ENCODE measurements at places on chromosomes 2 and 18.
A peak's percentile ranks its signal among the peaks of the same experiment; 100 is the strongest.

DNA sequence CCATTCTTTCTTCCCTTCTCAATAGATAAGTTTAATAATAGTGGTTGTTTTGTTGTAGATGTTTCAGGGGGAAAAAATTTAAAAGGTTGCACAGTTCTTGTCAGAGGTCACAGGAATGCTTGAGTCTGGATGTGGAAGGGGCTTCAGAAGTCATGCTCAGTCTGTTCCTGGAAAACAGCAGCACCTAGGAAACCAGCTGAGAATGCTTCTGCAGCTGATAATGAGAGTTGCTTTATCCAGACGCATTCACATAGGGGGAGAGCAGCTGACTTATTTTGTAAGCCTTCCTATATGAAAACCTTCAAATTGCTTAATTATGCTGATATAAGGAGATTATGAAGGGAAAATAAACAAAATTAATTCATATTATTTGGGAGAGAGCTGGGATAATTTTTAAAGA lies 235.5 kb downstream of the GULP1 start:
- no peak for DNase-seq

DNA sequence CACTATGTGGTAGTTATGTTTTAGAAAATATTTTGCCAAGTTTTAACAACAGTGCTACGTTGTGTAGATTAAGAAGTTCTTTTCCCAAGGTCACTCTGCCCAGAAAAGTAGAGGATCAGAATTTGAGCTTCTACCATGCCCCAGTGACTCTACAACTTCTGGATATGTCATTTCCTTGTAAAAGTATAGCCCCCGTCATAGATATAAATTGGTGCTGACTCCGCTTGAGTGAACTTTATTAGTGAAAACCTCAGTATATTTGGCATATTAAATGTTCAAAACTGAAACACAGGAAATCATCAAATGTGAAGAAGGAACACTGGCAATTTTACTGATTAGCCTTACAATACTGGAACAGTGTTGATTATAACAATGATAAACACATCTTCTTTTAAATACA lies 256.7 kb upstream of the UBE2E3 start:
- no peak for DNase-seq

- DNase-seq: no peak
These were observed 220.2 kb downstream of the NDUFA10 start for GRCh38 chr2:239805043-239805329.

GRCh38 chr2:186485871-186486650 lies at the start of gene ZC3H15:
Gene ZC3H15 (plus strand): TSS chr2:186486260. CDS start chr2:186486383, 123 bp downstream.
- DNase-seq: peak; percentile 96

- DNase-seq: no peak
These were observed 175.4 kb downstream of the HDAC4 start for GRCh38 chr2:239225371-239225851.

DNA sequence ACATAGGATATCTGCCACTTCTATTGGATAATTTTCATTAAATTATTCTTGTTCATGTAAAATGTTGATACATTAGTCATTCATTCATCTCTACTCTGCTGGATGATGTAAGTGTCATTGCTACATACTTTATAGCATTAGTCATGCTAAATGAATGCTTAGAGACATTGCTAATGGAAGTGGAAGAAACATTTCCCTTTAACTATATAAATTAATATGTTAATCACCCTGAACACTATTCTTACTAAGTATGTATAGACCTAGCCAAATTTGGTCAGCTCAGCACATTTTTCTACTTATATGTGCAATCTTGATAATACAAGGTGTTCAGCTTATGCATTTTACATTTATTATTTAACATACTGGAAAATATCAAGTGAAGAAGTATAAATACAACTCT lies 160.2 kb downstream of the DPP4 start:
- DNase-seq: no peak

DNA sequence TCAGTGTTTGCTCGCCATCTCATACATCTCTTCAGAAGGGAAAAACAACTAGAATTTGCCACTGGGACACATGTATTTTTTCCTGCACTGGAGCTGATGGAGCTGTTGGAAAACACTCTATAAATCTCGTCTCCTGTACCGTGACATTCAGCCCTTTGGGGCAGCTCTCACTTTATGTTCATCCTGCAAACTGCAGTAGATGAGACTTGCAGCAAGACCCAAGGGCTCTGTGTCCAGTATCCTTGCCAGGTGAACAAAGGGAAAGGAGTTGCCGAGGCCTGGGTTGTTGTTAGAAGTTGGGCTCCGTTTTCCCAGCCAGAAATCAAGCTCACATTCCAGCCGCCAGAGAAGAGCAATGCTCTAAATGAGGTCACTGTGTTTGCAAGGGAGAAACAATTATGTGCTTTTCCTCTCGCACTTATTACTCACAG lies 285.1 kb downstream of the SLC4A3 start:
- no peak for DNase-seq

DNA sequence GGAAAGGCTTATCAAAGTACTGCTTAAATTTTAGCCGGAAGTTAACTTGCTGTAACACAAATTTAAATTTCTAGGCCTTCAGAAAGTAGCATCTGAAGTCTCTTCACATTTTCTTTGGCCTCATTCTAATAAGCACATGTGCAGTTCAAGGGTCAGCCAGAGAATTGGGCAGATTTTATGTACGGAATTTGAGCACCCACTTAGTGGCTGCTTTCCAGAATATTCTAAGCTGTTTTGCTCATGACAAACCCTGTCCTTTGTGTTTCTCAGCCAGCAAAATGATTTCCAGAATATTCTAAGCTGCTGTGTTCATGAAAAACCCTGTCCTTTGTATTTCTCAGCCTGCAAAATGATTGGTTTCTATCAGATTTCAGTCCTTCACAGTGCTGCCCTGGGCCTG lies 225.0 kb upstream of the DOK6 start:
- DNase-seq: no peak

DNA sequence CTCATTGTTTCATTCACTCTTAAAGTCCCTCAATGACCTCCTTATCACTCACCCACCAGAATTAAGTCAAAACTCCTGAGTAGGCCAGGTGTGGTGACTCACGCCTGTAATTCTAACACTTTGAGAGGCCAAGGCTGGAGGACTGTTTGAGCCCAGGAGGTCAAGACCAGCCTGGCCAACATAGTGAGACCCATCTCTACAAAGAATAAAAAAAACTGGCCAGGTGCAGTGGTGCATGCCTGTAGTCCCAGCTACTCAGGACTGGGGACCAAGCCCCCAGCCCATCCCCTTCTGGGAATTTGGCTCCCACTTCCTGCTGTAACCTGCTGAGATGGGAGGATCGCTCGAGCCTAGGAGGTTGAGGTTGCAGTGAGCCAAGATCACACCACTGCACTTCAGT lies 28.9 kb downstream of the TMEM247 start:
- no peak for DNase-seq

DNA sequence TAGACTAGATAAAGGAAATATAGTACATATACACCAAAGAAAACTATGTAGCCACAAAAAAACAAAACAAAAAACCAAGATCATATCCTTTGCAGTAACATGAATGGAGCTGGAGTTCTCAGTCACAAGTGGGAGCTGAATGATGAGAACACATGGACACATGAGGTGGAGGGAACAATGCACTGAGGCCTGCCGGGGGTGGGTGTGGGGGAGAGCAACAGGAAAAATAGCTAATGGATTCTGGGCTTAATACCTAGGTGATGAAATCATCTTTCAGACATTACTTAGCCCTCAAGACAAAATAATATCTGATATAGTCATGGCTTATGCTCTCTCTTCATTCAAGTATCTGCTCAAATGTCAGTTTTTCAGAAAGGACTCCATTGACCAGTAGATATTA lies 930.6 kb downstream of the LRP1B start:
- no peak for DNase-seq

DNA sequence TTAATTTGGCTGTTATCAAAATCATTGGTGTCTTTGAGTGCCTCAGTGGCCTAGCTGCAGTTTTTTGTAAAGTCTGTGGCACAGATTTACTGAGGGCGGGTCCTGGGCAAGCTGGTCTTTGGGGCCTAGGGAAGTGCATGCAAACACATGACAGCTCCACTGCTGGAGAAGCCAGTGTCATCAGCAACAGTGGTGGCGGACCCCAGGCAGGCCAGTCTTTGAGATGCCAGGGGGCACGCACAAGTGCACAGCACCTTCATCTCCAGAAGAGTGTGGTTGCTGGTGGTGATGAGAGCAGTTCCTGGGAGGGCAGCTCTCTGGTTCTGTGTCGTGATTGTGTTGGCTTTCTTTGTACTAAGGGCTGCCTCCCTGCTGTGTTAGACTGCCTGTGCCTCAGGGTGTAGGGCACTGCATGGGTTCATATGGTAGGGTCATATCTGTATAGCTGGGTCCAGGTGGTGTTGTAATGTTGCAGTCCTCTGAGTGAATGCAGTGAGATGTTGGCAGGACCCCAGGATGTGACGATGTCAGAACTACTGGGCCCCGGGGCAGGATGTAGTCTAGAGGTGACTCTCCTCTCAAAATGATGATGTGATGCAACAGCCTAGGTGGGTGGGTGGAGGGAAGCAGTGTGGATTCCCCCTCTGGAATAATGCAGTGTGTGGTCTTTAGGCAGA lies 646.7 kb upstream of the CDH2 start:
- no peak for DNase-seq

DNA sequence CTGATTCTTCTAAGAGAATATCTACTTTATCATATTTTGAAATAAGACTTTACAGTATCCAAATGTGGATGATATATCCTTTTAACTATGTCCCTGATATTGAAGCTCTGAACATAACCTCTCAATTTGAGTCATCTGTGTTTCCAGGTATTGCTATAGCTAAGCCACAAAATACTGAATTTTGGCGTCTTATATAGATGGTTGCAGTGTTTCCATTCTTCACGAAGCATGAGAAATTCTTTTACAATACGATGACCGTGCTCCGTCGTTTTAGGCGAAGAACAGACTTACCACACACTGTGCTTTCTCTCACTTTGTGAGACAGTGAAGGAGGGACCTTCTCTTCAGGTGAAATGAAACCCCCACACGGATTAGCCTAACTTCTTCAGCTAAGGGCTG lies 45.3 kb downstream of the LRRFIP1 start:
- no peak for DNase-seq

DNA sequence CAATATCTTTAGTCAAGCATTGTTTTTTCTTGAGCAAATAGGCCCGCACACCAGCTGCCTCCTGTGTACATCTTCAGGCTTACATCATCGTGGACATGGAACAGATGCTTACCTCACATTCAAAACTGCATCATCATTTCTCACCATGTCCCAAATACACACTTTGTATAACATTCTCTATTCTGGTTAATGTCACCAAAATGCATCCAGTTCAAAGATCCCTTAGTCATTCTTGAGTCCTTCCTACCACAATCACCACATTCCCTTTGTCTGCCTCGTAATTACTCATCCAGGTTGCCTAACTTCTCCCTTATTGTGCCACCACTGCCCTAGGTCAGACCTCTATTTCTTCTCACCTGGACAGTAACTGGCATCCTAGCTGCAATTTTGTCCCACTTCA lies 373.7 kb upstream of the GALNT5 start:
- DNase-seq: no peak

- DNase-seq: no peak
These were observed 1220.2 kb upstream of the ACVR2A start for GRCh38 chr2:146624430-146625160.

- no peak for DNase-seq
These were observed 3.9 kb upstream of the AGAP1 start for GRCh38 chr2:235489897-235490296.

DNA sequence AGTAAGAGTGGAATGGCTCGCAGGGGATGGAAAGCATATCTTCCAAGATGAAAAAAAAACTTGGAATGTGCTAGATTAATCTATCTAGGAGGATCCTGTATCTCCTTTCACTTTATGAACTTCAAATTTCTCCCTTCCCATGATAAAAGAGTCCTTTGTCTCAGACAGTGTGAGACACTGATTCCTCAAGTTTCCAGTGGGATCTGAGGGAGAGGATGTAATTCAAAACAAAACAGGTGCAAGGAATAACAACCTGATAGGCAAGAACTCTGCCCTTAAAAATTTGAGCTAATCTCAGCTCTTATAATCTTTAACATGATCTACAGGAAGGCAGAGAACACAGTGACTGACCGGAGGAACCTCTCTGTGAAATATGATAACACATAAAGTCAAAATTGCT lies 162.0 kb upstream of the ZFP36L2 start:
- no peak for DNase-seq

- DNase-seq: no peak
These were observed 187.1 kb downstream of the GULP1 start for GRCh38 chr2:188478724-188479123.

DNA sequence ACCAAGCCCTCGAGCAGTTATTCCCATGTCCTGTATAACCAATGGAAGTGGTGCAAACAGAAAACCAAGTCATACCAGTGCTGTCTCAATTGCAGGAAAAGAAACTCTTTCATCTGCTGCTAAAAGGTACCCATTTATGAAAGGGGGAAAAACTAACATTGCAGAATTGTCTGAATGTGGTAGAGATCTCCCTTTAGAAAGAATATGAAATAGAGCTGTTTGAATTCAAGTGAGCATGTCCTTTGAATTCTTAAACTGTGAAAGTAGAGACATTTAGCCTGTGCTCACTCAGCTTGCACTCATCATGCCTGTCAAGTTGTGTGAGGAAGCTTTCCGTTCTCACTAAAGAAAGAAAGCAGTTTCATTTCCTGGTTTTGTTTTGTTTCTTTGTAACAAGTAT lies 87.4 kb downstream of the EML4 start:
- DNase-seq: no peak

- peak; percentile 47 for DNase-seq
These were observed 61.4 kb downstream of the TGOLN2 start for GRCh38 chr2:85266146-85267041.

GRCh38 chr18:24189007-24189528 lies 50.2 kb downstream of the CABYR start:
- no peak for DNase-seq

GRCh38 chr2:75108937-75109482 lies 90.3 kb downstream of the TACR1 start:
- DNase-seq: no peak

GRCh38 chr2:187853381-187853791 lies 299.2 kb upstream of the TFPI start:
- DNase-seq: no peak

- DNase-seq: no peak
These were observed 228.4 kb downstream of the KCNS3 start for GRCh38 chr2:18106841-18107240.

DNA sequence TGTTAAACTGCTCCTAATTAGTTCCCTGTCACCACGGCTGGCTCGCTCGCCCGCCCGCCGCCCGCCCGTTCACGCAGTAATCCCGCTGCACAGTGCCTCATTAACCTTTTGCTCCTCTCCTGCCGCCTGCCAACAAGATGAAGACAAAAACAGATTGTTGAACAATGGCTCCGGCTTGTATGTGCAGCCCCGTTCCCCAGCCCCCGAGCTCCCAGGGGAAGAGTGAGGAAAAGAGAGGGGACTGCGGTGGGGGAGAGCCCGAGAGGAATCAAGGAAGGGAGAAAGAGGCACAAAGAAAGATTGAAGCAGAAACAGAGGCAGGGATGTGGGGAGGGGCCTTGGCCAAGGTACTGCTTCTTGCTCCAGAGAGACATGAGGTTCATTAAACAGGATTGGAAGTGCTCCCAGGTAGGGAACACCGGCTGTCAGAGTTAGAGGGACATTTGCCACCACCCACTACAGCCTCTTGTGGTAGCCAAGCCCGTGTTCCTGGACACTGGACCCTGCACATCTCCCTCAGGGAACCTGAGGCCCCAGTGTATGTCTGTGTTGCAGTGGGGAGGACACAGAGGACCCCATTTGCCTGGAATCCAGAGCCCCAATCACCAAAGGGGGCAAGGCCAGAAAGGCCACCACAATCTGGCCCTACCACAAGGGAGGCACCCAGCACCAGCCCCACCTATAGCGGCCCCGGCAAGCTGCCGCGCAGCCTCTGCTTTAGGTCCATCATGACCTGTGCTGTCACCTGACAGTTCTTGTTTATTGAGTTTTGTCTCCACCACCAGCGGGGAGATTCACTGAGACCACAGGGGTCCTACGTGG lies 38.1 kb downstream of the EMX1 start:
- DNase-seq: no peak

- DNase-seq: no peak
These were observed 326.1 kb downstream of the PIK3C3 start for GRCh38 chr18:42281124-42281523.

All from activated T-helper 1 cell treated with anti-CD3 and anti-CD28 coated beads, Interleukin-12 subunit alpha, Interleukin-12 subunit beta, Interleukin-2, Interleukin-4 antibody, amounts not matched to agents 30 ng/mL and 10 ng/mL and 1 ng/mL, durations not matched to agents 14 hours and 24 hours and 36 hours (primary cell).